Omental fat pad (tissue), 4 donors: ENCODE measurements at places on chromosomes 13 and 19.

GRCh38 chr19:57825511-57825910 is 4.6 kb upstream of the ZNF587B start:
- no peak for DNase-seq

GRCh38 chr13:114155926-114156883 is 22.9 kb upstream of the CFAP97D2 start:
- no peak for DNase-seq

DNA sequence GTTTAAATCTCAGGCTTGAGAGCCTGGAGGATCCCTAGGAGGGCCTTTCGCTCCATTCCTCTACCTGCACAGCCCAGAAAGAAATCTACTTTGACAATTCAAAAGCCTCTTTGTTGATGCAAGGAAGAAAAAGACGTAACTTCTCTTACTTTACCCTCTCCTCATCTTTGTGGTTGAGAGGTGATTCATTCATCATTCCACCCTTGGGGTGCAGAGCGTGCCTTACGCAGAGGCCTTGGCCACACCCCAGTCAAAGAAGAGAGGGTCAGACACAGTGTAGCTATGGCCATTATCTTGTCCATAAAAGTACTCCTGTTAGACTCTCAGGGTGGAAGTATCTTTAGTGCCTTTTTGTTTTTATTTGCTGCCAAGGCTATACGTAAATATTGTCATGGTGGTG is 184.0 kb downstream of the IRS2 start:
- no peak for DNase-seq

- DNase-seq = no peak
Measured at GRCh38 chr13:30499338-30499737, 33.6 kb upstream of the HMGB1 start.

DNA sequence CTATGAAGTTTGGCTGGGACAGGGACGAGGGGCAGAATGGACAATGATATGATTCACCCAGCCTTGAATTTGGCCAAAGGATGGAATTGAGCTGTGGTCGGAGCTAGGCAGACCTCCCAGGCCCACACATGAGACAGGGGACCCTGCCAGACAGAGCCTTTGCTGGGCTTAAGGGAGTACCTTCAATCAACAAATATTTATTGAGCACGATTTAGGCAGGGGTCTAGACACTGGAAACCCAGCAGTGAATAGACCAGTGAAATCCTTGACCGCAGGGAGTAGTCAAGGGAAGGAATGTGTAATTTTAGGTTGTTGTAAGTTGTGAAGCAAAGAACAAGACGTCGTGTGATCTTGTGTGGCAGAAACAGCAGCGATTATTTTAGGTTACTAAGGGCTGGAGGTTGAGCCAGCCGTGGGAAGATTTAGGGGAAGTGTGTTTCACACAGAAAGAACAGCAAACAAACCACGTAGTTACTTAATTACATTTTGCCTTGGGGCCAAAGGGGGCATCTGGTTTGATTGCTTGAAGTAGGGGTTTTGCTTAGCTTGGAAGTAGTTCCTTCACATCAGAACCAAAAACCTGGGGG is 16.9 kb upstream of the AP1M2 start:
- DNase-seq = no peak

DNA sequence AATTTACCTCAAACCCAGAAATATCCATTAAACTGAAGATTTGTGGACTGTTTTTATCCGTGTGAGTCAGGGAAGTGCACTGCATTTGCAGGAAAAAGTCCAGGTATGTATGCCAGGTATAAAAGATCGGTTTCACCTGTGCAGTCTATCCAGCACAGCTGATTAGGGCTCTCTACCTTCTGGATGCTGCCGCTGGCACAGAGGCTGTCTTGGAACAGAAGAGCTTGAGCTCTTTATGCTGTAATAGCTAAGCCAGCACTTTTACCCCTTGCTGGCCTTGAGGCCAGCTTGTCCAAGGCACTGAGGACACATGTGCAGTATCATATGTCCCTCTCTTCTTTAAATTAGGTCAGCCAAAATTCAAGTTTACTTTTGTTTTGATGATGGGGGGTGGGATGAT is 851.0 kb downstream of the DIAPH3 start:
- no peak for DNase-seq
